ENCODE measurements at places on chromosomes 12 and 14.

- DNase-seq: no peak
Measured at GRCh38 chr14:34710744-34711143, 3.6 kb downstream of the CFL2 start.

DNA sequence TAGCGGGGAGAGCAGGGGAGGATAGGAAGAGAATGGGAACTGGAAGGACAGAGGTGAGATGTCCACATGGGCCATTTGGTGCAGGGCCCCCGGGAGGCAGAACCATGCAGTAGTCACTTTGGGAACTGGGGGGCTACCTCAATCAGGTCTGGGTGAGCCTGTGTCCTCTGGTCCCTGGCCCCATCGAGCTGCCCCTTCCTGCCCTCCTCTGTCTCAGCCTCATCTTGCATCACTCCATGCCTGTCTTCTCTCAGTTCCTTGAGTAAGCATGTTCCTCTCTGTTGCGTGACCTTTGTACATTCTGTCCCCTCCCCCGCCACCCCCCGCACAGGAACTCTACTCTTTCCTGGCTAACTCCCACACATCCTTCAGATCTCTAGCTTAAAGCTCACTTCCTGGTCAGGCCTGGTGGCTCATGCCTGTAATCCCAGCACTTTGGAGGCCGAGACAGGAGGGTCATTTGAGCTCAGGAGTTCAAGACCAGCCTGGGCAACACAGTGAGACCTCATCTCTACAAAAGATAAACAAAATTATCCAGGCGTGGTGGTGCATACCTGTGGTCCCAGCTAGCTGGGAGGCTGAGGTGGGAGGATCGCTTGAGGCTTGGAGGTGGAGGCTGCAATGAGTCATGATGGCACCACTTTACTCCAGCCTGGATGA lies 23.2 kb downstream of the FOS start:
- DNase-seq: no peak

DNA sequence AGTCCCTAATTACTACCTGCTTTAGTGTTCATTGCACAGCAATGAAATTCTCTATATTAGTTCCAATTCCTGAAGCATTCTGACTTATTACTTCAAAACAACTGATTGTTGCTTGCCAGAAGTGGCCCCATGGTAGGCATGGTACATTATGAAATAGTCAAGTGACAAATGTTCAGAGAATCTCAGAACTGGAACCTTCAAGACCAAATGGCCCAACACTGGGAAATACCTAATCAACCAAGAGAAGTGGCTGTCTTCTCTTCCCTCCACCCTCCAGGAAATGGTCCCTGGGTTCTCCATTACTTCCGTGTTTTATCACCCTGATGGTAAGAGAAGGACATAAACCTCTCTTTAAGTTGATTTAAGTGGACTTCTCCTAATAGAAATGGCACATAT lies 49.9 kb downstream of the ITPR2 start:
- no peak for DNase-seq

DNA sequence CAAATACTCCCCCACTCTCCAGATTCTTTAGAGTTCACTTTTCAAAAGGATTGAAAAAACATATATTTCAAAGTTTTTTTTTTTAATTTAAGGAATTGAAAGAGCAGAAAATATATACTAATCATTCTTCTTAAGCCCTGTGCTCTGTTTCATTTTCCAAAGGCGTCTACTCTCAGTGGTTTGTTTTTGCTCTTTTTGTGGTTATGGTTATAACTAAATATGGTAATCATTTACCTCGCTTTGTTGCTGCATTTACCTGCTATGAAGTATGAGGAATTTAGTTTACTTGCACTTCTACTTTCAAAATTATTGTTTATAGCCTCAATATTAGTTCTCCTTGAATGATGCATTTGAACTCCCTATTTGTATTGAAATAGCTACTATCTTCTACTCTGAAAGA lies 55.9 kb upstream of the LRRK2 start:
- DNase-seq: no peak

DNA sequence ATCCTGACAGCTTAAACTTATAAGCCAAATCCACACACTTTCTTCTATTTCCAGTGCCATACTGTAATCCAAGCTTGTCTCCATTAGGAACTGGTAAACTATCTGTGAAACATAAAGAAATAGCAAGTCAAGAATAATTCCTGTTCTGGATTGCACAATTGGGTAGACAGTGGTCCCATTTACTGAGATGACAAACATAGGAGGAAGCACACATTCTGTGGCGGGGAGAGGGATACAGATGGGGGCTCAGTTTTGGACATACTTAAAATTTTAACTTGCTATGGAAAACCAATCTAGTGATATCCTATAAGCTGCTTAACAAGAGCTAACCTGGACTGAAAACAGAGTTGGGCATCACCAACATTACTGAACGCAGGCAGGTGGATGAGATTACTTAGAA lies 16.3 kb downstream of the MAP4K5 start:
- DNase-seq: no peak

GRCh38 chr14:87203346-87203745 lies 789.6 kb downstream of the GALC start:
- DNase-seq: no peak
